RWPE1 (cell line): ENCODE measurements at places on chromosomes 6 and 20.

- peak; percentile 90 for DNase-seq
These were observed 14.3 kb downstream of the B4GALT5 start for GRCh38 chr20:49699200-49699992.

DNA sequence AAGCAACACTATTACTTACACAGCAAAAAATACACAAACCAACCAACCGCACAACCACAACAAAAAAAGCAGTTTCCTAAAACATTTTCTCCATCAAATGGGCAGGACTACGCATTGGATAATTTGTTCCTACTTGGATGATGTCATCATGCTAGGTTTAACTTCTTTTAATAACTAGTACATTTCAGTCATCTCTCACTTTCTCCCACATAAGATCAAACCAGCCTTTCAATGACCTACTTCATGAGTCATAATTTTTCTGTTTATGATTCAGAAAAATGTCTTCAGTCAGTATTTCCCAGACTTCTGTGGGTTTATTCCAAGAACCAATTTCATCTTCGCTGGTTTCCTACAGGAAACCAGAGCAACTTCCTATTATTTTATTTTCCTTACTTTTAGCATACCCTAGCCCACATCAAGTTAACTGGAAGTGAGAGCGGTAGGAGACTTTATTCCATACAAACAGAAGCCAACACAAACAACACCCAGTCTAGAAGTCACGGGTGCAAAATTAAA is 134.2 kb downstream of the GMDS start:
- peak; percentile 74 for DNase-seq

DNA sequence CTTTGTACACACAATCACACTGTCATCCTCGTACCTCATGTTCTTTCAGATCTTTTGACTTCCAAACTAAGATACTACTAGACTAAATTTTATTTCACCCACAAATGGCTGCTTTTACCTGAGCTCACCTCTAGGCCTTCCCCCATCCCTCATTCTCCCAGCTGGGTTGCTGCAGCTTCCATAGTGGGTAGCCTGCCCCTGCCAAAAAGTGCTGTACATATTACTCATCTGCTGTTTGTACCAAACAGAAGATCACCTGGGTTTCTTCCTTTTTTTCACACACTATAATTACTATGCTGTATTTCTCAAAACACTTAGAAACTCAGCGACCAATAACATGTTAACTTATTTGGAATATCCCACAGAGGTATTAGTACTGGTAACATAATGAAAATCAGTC is 267.6 kb upstream of the PRDM1 start:
- no peak for DNase-seq

GRCh38 chr6:161270116-161270515 is 3.7 kb downstream of the AGPAT4 start:
- no peak for DNase-seq

GRCh38 chr20:23133560-23133998 is 47.5 kb upstream of the CD93 start:
- DNase-seq = no peak

DNA sequence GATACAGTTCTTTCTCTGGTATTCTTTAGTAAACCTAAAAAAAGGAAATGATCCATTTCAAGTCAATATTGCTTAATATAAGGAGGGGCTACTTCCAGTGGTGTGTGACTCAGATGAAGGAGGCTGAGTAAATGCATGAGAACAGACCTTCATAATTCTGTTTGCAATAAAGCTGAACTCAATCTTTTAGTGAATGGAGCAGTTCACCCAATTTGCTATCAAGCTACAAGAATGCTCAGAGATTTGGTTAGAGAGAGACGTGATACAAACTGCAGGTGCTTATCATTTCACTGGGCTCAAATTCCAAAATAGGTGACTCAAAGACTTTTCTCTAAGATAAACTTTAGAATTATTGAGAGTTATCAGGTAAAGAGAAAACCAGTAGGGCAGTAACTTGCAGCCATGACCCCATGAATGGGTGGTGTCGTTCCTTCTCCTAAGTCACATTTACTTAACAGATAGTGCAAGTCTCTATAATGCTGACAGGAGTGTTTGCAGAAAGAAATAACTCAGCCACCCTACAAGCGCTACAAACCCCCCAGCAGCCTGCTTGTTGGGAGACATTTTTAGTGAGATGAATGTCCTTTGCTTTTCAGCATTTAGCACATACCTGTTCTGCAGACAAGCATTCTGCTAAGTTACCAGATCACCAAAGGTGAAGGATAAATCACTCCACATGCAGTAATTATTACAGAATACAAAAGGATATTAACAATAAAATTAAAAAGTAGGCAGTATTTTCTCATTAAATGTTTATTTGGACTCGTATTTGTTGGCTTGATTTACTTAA is 16.4 kb upstream of the BLOC1S5 start:
- DNase-seq = peak; percentile 60

DNA sequence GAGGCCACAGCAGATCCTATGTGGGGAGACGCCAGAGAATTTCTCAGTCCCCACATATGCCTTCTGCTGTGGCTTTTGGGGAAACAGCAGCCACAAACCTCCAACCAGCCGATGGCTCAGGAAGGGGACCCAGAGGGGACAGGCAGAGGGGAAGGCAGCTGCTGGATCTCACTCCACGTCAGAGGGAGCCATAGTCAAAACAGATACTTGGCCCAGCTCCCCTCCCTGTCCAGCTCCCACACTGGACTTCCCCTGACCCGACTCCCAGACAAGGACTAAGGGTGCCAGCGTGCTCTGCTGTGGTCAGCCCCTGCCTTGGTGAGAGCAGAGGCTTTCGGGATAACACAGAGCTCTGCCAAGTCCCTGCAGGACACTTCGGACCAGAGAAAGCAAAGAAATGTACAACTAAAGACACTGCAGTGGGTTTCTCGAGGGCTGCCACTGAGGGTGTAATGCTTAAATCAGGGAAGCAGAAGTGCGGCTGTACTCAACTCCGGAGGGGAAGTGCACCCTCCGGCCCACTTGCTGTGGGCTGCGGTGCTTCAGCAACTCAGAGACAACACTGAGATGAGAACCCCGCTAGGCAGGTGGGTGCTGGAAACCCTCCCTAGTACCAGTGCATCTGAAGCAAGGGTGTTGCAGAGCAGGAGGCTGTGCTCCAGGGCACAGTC is 47.2 kb downstream of the RRBP1 start:
- no peak for DNase-seq

GRCh38 chr6:165961233-165961632 is 206.4 kb downstream of the TBXT start:
- DNase-seq = no peak

- peak; percentile 61 for DNase-seq
These were observed 776.4 kb upstream of the NRSN1 start for GRCh38 chr6:23349521-23350147.

GRCh38 chr20:58103517-58103904 is 124.9 kb downstream of the ANKRD60 start:
- no peak for DNase-seq

DNA sequence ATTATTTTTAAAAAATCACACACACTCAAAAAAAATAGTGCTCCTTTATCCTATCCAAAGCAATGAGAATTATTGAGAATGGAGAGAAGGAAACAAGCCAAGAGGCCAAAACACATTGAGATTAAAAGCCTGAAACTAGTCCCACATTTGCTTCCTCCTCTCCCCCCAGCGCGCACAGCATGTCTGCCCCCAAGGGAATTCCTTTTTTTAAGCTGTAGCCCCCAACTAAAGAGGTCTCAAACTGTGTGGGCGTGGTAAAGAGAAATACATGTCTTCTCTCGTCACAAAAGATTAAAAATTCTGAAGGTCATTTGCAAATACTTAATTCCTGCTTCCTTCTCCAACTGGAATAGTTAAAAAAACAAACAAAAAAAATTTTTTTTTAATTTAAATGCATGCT is 52.7 kb downstream of the LGSN start:
- no peak for DNase-seq

DNA sequence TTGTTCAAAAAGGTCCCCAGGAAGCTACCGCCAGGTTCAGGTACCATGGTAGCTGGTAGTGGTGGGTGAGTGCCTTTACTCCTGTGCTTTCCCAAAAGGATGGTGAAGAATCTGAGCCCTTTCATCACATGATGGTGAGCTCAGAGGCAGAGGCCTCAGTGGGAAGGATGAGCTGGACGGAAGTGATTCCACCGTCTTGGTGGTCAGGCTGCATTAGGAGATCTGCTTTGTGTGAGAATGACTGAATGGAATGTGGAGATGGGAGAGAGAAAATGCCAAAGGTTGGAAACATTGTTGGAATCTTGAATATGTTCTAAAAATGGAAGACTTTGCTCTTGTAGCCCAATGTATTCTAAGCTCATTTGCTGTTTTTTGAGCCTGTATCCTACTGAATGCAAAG is 108.1 kb upstream of the SCP2D1 start:
- DNase-seq = no peak

DNA sequence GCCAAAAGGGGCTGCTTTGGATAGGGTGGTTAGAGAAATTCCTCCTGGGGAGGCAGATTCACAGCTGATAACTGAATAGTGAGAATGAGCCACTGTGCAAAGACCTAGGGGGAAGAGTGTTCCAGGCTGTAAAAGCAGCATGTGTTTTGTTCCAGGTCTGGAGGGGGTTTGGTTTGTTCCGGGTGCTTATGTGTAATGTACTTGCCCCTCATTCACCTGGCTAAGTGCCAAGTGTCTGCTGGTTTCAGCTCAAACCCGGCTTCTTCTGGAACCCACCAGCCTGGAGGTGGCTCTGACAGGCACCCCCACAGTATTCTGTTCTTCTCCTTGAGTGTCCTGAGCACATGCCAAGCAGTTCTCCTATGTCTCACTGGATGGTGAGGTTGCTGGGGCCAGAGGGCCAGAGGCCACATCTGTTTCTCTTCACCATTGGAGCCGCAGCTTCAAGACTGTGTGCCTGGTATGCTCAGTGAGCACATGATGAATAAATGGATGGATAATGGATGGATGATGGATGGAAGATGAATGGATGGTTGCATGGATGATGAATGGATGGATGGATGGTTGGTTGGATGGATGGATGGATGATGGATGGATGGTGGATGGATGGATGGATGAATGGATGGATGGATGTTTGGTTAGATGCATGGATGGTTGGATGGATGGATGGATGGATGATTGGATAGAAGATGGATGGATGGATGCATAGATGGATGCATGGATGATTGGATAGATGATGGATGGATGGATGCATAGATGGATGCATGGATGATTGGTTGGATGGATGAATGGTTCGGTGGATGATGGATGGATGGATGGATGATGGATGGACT is 227.6 kb downstream of the BMP7 start:
- DNase-seq = no peak

GRCh38 chr6:142543606-142544005 is 241.8 kb downstream of the ADGRG6 start:
- no peak for DNase-seq

DNA sequence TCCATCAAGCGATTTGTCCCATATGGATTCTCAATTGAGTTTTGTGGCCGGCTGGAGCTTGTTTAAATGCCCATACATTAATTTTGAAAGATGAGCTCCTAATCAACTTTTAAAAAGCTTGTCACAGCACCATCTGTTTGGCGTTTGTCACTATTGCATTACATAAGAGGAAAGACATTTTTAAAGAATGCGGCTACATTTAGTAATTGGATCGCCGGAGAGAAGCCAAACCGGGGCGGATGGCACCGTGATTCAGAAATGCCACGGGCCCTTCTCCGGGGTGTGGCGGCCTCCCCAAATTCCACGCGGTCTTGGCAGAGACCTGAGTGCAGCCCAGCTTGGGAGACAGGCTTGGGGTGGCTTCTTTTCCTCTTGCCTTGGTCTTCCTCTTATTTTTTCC is 67.7 kb upstream of the ZNFX1 start:
- peak; percentile 95 for DNase-seq

GRCh38 chr20:5686384-5687105 is 63.7 kb upstream of the SHLD1 start:
- DNase-seq = no peak

DNA sequence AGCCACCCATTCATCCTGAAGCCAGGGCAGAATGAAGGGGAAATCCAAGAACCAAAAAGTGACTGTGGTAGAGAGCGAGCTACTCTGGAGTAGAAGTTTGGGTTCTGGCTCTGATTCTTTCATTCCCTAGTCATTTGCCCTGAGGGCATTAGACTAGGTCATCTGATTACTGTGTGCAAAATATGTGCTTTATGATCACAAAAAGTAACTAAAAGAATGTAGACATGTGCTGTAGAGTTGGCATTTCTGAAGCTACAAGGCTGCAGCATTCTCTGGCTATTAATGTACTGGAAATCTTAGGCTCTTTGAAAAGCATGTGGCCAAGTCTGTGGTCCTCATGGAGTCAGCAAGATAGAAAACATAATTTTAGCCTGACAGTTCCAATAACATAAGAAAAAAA is 94.2 kb downstream of the TBC1D7 start:
- peak; percentile 32 for DNase-seq

DNA sequence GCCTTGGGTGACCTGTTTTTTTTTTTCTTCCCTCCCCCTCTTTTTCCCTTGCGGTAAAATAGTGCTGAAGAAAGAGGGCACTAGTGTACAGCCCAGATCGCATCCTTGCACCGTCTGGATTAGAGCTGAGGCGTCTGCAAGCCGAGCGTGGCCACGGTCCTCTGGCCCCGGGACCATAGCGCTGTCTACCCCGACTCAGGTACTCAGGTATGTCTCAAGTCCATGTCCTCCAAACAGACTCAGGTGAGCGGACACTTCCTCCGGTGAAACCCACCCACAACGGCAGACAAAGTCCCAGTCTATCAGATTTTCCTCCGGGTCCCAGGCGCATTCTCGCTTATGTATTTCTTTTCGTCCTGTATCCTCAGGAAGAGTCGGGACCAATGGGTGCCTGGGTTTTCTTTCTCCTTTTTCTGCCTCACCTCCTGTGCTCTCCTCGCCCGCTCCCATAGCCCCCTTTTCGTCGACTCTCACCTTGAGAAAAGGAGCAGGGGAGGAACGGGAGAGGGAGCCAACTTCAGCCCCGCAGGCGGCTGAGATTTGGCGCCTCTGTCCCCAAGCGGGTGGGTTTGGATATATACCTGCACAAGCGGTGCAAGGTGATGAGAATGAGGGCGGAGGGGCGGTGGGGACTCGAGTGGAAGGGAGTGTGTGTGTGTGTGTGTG is 1.1 kb upstream of the GRM1 start:
- no peak for DNase-seq

DNA sequence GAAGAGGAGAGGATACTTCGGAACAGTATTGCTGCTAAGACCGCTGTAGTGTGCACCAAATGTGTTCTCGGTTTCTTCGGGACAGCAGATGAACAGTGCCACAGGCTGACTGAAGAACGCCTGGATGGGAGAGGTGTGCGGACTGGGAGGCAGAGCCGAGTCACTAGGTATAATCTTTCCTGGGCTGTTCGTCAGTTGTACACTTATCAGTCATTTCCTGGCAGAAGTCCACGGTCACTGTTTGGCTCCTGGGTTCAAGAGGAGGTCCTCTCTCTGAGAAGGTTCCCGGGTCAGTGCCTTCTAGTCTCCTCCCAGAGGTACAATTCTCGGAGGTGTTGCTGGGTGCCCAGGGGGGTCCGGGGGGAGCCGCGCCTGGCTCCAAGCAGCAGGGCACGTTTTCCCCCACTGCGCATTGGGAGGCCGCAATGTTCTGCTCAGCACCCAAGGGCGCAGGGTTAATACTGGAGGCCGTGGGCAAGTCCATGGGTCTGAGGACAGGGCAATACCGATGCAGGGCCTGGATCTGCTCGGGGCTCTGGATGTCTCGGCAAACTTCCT is 38.1 kb downstream of the GJA10 start:
- DNase-seq = no peak

GRCh38 chr6:143940011-143940597 is 68.0 kb downstream of the PLAGL1 start:
- DNase-seq = peak; percentile 62

- no peak for DNase-seq
These were observed 3.8 kb upstream of the SIRPB1 start for GRCh38 chr20:1623501-1624205.
